Right kidney (tissue), 9 donors: ENCODE measurements at places on chromosomes 2 and 18.

DNA sequence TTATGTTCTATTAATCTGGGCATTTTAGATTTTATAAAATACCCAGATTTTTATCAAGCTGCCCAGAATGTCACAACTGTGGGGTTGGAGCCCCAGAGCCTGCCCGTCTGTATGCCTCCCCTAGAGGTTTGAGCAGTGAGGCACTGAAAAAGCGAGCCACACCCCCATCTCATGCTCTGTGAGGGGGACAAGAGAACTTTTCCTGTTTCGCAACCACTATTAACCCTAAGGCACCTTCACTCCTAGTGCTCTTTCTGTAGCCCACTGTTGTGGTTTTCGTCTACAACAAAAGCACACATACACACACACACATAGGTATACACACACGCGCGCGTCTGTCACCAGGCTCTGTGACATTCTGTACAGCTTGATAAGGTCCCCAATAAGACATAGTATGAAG, 38.0 kb downstream of the DCDC2C start:
- DNase-seq = no peak

GRCh38 chr18:36378205-36378604, 80.7 kb downstream of the FHOD3 start:
- no peak for DNase-seq

DNA sequence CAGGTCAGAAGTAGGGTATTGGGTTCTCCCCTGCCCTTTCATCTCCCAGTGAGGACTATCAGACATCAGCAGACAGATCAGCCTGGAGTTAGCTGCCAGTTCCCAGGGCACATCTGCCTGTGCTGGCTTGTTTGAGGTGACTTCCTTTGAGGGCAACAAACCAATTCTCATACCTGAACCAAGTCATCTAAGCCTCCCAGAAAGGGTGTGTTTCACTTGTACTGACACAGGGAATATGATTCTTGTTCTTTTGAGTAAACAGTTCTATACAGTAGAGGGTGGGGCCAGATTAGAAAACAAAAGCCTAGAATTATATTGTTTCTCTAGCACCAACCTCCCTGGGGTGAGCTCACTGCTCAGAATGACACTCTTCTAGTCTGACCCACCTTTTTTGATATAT, 591.9 kb downstream of the SLC4A3 start:
- no peak for DNase-seq

GRCh38 chr18:13335903-13336302, 117.3 kb downstream of the LDLRAD4 start:
- DNase-seq = no peak

GRCh38 chr2:197276156-197276555, 34.4 kb downstream of the ANKRD44 start:
- DNase-seq = no peak

GRCh38 chr2:121071034-121071504, 213.9 kb downstream of the TFCP2L1 start:
- peak; percentile 81 for DNase-seq

DNA sequence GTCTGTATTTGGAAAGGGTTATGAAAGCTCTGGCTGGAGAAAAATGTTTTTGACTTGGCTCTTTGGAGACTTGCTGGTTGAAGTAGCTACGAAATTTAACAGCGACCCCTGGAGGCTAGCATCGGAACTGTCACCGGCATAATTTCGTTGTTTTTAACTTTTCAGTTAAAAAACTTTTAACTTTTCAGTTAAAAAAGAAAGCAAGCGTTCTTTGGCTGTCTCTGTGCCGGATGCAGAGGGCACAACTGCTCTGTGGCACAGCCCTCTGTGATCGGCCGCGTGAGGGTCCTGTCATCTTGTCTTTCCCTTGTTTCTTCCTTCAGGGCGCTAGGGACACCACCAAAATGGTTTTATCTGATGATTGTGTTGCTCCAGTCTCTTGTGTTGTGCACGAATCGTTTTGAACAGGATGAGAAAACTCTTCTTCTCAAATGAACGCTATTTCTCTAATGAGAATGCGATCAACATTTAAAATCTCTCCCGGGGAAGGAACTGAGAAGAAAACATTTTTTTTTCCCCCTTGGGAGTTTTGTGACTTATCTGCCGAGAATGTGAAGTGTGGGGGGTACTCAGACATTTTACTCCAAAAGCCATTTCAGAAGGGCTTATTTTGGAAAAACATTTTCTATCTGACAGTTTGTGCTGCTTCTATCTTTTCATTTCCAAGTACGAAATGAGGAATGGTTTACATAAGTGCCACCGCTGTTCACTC, 57.1 kb downstream of the ADCYAP1 start:
- peak; percentile 65 for DNase-seq

- no peak for DNase-seq
Measured at GRCh38 chr2:103669531-103669930, 907.7 kb downstream of the TMEM182 start.

DNA sequence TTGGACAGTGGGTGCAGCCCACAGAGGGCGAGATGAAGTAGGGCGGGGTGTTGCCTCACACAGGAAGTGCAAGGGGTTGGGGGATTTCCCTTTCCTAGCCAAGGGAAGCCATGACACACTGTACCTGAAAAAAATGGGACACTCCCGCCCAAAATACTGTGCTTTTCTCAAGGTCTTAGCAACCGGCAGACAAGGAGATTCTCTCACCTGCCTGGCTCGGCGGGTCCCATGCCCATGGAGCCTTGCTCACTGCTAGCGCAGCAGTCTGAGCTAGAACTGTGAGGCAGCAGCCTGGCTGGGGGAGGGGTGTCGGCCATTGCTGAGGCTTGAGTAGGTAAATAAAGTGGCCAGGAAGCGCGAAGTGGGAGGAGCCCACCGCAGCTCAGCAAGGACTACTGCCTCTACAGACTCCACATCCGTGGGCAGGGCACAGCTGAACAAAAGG, 244.7 kb downstream of the NBAS start:
- no peak for DNase-seq

DNA sequence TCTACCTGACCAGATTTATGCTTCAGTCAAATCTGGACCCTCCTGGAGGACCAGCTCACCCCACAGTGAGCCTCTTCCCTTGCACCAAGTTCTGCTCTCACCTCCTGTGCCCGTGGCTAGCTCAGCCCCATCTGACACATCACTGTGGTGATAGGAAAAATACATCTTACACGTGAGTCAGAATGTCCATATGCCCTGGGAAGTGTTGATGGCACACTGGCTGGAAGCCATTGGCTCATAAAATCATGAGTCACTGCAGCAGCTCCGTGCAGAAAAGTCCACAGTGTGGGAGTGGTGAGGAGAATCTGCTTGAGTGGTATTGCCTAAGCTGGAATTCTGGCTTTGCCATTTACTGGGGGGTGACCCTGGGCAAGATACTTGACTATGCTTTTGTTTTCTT, 42.6 kb upstream of the RAPGEF4 start:
- DNase-seq = no peak

- no peak for DNase-seq
Measured at GRCh38 chr18:44783371-44783770, 102.7 kb downstream of the SETBP1 start.

- DNase-seq = no peak
Measured at GRCh38 chr2:219280651-219281050, 1.5 kb downstream of the DNAJB2 start.

DNA sequence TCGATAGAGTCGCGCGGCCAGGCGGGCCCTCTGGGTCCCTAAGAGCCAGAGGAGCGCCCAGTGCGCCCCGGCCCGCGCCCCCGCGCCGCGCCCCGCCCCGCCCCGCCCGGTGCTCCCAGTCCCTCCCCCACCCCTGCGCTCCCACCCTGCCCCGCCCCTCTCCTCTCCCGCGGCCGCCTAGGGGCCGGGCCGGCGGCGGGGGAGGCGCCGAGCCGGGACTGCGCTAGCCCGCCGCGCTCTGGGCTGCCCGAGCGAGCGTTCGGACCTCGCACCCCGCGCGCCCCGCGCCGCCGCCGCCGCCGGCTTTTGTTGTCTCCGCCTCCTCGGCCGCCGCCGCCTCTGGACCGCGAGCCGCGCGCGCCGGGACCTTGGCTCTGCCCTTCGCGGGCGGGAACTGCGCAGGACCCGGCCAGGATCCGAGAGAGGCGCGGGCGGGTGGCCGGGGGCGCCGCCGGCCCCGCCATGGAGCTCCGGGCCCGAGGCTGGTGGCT, at the start of gene GPC1:
Gene GPC1 (plus strand): TSS at position 207 of the 491 bp plus-strand sequence. CDS start 256 bp downstream, at position 463.
- DNase-seq = no peak

DNA sequence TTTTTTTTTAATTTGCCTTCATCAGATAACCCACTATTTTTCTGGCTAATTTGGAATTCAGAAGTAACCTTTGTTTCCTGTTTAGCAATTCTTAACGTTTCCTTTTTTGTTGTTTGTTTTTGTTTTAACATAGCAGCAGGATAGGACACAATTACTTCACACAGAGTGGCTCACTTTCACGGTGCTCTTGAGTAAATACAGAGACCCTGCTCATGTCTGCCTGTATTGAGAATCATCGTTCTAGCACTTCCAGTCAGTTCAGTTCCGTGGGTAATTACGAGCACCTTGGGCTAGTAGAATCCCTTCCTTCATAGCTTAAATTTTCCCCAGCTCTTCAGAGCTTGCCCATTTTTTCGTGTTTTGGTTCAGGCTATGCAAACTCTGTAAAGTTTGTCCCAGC, 1225.4 kb upstream of the LRRTM1 start:
- no peak for DNase-seq

- DNase-seq = peak; percentile 54
Measured at GRCh38 chr2:235595422-235596010, 101.7 kb downstream of the AGAP1 start.

GRCh38 chr2:88919087-88919738, 227.7 kb downstream of the RPIA start:
- no peak for DNase-seq

DNA sequence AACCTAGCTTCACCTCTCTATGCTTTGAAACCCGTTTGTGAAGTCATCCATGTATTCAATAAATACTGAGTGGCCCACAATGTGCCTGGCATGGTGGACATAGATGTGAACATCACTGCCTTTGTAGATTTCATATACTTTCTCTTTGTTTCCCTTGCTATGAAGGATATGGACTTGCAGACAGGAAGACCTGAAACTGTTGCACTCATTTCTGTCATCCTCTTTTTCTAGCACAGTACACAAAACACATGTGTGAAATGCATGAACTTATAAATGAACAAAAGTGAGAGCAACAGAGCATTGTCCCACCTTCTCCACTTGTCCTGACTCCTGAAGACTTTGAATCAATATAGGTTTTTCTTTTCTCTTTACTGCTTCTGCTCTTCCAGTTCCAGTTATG, 249.4 kb upstream of the LINC00305 start:
- DNase-seq = no peak

GRCh38 chr18:63850020-63850419, 37.5 kb upstream of the SERPINB2 start:
- DNase-seq = no peak

DNA sequence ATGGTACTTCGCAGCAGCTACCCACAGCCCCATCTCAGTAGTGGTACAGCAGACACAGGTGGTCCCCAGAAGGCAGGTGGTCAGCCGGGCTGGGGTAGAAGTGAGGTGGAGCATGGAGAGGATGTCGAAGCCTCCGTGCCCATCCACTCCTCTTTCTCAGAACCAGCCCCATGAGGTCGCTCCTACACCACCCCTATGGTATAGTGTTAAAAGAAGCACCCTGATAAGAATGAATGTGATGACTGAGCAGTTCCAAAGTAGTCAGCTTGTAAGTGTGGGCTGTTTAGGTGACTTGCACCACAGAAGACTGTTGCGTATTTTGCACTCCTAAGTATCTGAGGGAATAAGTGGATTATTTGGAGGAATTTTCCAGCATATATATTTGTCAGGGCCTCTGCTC, 111.3 kb downstream of the WDSUB1 start:
- no peak for DNase-seq

GRCh38 chr2:62485761-62486438, 20.1 kb downstream of the TMEM17 start:
- no peak for DNase-seq

GRCh38 chr2:222447131-222447530, 22.8 kb downstream of the SGPP2 start:
- DNase-seq = no peak

GRCh38 chr2:65395621-65396347, 36.6 kb downstream of the SPRED2 start:
- DNase-seq = no peak
